Sciatic nerve (tissue), 2 donors: ENCODE measurements at places on chromosomes 7 and 10. TPM values are rescaled to one million over a fixed set of nuclear protein-coding genes. Genes with fewer than 3 reads are reported as not detected.

TMEM196 gene
- not detected for total RNA-seq

OPALIN gene
- not detected for total RNA-seq

SPDYE9 gene
- total RNA-seq, result not detected

ELAPOR2 gene
- 18.3 TPM for total RNA-seq

NUPR2 gene
- not detected for total RNA-seq

DNA sequence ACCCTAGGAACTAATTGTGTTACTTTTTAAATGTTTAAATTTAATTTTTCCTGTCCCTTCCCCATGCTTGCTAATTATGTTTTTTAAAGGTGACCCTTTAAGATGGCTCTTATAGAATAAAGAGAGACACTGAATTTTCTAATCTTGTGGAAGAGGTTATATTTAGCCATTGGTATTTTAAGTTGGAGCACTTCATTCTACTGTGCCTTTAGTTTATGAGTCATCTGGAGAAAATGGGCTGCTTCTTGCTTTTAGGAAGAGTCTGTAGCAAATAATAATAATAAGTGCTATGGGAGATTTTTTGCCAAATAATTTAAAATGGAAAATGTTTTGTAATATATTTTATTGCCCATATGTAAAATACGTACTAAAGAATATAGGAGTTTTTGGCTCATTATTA lies 139.7 kb downstream of the ADK start:
- DNase-seq, result no peak

DNA sequence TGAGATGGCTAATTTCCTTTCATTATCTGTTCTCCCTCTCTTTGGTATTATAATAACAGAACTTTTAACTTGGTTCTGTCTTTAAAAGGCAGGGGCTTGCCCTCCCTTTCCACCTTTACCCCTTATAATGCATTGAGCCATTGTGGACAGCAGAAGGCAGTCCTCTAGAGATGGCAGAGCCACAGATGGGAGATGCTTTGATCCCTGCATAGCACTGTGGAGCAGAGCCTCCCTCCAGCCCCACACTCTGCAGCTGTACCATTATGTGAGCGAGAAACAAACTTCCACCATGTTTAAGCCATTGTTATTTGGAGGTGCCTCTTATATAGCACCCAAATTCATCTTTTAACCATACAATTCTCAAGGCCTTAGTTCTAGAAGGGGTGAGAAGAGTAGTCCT lies 78.4 kb downstream of the SEC23IP start:
- no peak for DNase-seq

DNA sequence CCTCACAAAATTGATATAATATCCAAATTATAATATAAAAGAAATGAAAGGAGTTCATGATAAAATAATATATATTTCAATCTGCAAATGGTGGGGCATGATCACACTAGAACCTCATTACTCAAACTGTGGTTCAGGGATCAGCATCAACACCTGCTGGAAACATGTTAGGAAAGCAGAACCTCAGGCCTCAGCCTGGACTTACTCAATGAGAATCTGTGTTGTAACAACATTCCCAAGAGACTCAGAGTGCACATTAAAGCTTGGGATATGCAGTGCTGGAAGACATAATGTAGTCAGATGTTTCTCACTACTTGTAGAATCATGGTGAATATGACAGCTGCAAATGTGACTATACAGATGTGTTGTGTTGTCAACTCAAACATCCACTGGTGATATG lies 81.7 kb upstream of the ITPRID1 start:
- DNase-seq, result no peak

DNA sequence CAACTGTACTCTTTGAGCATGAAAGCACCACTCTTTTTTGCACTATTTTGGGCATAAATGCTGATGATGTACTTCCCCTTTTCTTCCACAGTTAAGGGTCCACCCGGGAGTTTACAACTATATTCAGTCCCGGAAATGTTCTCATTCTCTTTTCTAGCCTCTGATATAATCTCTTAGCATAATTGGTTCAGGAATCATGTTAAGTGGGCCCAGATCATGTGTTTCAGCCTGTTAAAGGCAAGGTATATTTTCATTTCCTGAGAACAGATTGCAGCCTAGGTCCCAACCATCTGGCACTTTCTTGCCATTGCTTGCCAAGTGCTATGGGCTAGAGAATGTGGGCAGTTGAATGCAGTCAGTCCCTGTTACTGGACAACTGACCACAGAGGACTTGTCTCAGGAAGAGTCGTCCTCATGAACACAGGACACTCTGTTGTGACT lies 111.4 kb upstream of the GLCCI1 start:
- DNase-seq, result no peak

DNA sequence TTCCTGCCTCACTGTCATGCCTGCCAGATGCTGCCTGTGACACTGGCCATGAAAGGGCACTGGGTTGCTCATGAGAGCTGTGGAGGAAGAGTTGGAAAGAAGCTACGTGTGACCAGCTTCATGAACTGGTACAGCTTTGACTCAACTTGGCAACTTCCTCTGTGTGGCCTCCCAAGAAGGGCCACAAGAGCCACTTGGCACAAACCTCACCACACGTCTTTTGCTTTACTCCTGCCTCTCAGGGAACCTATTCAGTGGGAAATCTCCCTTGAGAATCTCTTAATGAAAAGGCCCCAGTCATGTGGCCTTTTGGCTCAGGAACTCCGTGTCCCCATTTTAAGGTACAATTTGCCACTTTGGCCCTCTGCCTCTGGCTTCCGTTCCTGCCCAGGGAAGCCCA lies 54.5 kb downstream of the FRMD4A start:
- DNase-seq, result no peak

DNA sequence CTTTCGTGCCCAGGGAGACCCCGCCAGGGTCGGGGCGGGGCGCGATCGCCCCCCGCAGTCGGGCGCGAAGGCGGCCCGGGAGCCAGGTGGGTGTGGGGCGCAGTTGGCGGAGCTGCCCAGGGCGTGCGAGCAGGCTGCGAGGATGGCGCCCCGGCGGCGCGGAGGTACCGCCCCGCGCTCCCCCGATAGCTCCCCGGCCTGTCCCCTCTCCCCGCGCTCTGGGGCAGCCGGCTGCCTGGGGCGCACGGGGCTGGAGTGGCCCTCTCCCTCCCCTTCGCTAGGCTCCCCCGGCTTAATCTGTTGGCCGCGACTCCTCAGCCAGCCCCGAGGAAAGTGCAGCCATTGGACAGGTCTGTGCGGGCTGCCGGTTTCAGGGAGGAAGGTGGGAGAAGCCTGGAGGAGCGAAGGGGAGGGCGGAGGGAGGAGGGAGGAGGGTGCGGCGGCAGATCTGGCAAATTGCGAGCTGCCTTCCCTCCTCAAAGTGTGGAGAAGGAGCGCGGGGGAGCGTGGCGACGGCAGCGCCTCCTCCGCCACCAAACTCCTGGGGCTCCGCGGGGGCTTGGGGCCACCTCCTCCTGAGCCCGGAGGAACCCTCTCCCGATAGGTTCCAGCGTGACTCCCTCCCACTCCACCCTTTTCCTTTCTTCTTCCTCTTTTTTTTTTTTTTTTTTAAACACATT lies 361 bp upstream of the PLXDC2 start:
- peak; percentile 84 for DNase-seq

DNA sequence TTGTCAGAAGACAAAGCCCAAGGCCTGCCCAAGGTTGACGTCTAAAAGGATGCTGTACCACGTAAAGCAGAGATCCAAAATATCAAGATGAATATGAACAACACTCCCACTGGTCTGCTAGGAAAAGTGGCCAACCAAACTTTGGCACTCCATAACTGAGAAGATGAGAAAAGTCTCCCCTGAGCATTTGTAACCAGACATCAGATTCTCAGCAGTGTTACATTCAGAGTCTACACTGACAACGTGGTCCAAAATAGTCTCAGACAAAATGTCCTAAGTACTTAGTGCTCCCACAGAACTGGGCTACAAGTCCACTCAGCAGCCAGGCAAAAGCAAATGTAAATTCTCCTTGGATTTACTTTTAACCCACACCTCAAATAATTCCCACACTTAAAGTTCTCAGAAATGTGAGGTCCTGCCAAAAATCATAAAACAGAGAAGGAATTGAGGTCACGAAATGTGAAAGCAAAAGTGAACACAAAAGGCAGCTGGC lies 185.1 kb upstream of the NOBOX start:
- no peak for DNase-seq

DNA sequence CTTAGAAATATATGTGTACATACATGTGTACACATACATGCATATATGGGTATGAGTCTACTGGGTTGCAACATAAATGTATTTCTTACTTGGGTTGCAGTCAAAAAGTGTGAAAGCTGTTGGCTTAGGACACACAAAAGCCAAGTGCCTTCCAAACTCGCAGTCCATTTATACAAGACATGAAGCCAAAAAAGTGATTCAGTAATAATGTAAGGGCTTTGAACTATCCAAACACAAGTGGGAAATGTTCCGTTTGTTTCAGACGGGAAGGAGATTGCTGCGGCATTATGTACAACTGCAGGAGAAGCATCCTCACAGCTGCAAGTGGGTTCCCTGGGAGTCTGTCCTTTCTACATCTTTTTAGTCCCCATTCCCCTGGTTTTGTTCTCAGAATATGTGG lies 513.6 kb downstream of the SORCS3 start:
- DNase-seq, result no peak

- DNase-seq, result no peak
These were observed 1.5 kb downstream of the KMT2E start for GRCh38 chr7:105015390-105015965.

- no peak for DNase-seq
These were observed 2.9 kb downstream of the PLXNA4 start for GRCh38 chr7:132573251-132573955.
